ENCODE measurements at places on chromosomes 11 and 22. TPM values are rescaled to one million over a fixed set of nuclear protein-coding genes. Genes with fewer than 3 reads are reported as not detected.

DNA sequence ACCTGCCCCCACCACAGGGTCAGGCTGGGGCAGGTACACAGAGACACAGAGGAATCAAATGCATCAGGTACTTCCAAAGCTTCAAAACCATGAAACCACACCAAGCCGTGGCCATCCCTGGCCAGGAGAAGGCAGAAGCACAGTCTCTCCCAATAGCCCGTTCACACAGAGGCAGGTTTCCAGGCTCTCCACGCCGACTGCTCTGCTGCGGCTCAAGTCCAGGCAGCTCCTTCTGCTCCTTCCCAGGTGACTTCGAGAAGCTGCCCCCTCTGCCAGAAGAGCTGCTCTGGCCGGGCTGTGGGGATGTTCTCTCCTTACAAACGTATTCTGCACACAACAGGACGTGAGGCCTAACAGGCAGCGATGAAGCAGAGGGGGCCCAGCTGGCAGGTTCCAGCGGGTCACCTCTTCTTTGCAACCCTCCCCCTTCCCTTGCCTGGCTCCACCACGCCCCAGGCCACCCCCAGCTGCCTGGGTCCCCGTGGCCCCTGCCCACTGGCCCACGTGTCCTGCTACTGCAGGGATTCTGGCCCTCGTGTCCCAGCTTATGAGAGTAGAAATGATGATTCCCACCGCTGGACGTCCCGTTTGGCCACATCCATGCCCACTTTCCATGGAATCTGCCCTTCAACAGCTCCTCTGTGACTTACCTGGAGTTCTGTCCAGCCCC, 26.1 kb downstream of the BRD1 start:
- DNase-seq: no peak

GRCh38 chr11:130396965-130397364, 31.4 kb downstream of the ADAMTS8 start:
- no peak for DNase-seq

DNA sequence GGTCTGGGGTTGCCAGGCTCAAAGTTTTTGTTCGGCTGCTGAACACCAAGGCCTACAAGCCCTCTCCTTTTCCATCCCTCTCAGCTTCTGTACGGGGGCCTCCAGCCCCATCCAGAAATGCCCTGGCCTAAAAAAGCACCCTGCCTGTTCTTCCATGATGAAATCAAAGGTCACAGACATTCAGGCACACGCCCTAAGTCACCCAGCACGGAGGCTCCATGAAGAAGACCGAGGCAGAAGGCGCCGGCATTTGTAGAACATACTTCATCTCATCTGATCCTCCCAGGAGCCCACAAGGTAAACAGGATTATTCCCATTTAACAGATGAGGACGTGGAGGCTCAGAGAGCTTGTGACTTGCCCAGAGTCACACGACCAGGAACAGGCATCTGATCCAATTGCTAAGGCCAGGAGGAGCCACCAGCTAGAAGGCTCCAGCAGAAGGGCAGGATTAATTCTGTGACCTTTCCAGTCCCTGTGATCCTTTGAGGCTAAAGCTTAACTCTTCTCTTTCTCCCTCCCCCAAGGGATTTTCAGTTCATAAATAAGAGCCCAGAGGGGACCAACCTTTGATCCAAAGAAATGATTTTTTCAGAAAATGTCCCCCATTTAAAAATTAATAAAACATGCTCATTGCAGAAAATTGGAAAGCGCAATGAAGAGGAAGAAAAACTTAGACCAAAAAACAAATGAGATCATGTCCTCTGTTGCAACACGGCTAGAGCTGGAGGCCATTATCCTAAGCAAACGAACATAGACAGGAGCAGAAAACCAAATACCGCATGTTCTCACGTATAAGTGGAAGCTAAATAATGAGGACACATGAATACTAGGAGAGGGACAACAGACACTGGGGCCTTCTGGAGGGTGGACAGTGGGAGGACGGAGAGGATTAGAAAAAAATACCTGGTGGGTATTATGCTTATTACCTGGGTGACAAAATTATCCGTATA, 38.7 kb downstream of the CYTH4 start:
- no peak for DNase-seq

DNA sequence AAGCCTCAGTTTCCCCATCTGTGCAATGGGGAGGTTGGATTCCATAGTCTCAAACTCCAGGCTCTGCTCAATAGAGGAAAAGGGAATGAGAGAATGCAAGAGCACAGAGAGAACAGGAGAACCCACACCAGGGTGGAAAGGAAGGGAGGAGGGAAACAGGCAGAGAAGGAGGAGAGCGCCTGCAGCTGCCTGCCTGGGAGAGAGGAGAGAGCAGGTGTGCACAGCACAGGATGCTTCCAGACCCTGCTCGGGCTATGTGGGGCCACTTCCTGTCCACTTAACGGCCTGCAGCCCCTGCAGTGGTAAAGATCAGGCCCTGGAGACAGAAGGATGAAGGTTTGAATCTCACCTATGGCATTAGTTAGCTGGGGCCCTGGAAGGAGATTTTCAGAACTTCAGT, 12.3 kb downstream of the LRRC32 start:
- no peak for DNase-seq

SLC6A5 gene
- total RNA-seq: not detected

CYP2D6 gene
- 0.88 TPM for total RNA-seq

ACCS gene
- total RNA-seq: 15.4 TPM

All from upper lobe of left lung (tissue), 6 donors.